ENCODE measurements at places on chromosomes 12 and 14.

DNA sequence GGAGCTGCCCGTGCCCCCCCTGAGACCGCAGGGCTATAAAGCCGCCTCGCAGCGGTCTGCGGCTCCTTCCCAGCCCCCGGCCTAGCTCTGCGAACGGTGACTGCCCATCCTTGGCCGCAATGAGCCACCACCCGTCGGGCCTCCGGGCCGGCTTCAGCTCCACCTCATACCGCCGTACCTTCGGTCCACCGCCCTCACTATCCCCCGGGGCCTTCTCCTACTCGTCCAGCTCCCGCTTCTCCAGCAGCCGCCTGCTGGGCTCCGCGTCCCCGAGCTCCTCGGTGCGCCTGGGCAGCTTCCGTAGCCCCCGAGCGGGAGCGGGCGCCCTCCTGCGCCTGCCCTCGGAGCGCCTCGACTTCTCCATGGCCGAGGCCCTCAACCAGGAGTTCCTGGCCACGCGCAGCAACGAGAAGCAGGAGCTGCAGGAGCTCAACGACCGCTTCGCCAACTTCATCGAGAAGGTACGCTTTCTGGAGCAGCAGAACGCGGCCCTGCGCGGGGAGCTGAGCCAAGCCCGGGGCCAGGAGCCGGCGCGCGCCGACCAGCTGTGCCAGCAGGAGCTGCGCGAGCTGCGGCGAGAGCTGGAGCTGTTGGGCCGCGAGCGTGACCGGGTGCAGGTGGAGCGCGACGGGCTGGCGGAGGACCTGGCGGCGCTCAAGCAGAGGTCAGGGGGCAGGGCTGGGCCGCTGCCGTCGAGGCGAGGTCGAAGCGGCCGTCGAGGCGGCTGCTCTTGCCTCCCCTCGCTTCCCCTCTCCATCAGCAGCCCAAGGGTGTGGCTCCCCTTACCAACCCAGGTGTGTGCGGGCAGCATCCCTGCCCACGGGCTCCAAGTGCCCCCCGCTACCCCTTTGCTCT is at the start of gene PRPH:
PRPH (plus strand) TSS at position 66 of the 855 bp plus-strand sequence; CDS start at position 120, 54 bp downstream.
- DNase-seq: no peak

GRCh38 chr14:101351146-101351545 is 210.1 kb upstream of the DIO3 start:
- no peak for DNase-seq

DNA sequence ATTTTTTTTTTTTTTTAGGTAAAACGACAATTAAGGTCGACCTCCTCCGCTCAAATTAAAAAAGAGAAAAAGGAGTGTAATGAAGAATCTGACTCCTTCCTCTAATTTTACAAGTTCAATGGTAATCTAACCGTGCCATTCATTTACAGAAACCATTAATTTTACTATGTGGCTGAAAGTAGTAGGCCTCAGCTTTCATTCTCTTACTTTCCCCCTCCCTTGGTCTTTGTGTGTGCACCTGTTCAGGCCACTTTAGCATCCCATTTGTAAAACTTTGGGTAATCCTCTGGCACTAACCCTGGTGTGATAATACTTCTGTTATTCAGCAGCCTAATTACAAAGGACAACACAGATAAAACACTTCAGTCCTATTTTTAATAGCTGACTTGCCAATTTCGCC is 128.1 kb downstream of the ASCL1 start:
- DNase-seq: no peak

DNA sequence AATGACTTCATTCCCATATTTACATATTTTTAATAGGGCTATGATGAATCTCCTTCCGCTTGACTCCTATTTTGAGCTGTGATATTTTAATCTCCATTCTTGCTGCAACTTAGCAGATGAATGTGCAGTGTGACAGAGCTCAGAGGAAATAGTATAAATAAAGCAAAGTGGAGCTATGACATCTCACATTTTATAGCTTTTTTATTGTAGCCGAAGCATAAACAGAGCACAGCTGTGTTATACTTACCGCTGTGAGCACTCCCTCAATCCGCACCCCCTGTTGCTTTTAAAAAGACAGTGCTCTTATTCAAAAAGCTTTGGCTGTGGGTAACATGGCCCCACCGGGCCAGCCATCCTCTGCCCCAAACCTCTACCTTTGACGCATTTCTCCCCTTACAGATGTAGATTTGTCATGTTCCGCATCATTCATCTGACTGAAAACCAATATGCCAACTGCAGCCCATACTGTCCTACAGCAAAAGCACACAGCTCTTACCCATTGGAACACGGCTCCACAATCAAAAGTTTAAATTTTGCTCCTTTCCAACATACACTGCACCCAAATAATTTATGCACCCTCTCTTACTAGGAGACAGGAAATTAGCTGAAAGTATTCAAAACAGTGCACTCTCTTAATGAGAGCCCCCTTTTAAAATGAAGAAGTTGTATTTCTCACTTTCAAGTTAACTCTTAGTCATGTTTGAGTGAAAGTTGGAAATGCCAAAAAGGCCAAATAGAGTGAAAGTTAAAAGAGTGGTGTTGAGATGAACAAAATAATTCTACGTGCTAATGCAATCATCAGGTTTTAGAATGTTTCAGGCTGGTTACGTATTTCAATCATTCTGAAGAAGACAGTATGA is 429.3 kb upstream of the SOX5 start:
- no peak for DNase-seq

DNA sequence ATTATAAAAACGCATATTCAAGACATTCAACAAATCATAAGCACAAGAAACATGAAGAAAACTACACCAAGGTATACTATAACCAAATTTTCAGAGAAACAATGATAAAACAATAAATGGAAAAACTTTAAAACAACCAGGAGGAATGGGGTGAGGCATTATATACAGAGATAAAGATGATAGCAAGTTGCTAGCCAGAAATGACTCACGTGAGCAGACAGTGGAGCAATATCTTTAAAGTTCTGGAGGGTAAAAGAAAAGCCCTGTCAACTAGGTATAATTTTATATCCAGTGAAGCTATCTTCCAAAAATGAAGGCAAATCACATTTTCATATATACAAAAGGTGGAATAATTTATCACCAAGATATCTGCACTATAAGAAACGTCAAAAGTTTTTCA is 97.8 kb upstream of the PCED1B start:
- DNase-seq: no peak

- no peak for DNase-seq
These were observed 113.3 kb downstream of the FOXN3 start for GRCh38 chr14:89303456-89304435.

DNA sequence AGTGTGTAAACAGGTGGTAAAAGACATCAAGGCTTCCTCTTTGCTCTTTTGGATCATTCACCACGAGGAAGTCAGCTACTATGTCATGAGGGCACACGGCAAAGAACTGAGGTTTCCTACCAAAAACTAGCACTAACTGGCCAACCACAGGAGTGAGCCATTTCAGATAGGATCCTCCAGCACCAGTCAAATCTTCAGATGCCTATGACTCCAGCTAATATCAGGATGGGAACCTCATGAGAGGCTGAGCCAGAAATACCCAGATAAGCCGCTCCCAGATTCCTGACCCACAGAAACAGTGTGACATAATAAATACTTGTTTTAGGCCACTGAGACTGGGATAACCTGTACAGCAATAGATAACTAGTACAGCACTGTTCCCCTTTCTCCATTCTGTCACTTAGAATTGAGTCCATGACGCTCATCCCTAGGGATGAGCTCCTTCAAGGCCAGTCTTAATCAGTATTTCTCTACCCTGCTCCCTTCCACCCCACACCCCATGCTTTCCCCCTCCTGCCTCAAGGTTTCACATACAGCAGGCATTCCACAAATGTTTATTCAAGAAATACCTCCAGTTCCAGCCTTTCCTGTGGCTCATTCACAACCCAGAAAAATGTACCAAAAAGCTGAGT is 68.4 kb downstream of the PPM1H start:
- no peak for DNase-seq

DNA sequence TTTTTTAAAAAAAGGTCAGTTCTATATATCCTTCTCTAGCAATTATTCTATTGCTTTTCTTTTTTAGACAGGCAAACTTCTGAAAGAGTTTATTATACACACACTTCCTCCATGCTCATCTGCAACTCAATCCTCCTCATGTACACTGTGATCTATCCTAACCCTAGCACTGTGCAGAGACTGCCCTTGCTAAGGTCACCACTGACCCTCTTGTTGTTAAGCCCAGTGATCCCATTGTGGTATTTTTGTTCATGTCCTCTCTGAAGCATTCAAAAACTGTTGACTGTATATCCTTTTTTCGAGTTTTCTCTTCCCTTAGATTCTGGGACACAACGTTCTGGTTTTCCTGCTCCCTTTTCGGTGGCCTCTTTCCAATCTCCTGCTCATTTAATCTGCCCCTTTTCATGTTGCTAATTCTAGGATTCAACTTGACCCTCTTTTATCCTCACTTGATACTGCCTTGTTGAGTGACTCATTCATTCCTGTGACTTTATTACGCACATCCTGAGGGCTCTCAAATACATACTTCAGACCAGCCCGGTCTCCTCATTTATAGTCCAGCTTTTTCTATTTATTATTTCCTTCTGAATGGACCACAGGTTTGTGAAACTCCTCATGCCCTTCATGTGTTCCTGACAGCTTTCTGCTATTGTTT is 53.9 kb upstream of the PTPRB start:
- DNase-seq: no peak

GRCh38 chr12:19771858-19772257 is 332.6 kb downstream of the AEBP2 start:
- DNase-seq: no peak

DNA sequence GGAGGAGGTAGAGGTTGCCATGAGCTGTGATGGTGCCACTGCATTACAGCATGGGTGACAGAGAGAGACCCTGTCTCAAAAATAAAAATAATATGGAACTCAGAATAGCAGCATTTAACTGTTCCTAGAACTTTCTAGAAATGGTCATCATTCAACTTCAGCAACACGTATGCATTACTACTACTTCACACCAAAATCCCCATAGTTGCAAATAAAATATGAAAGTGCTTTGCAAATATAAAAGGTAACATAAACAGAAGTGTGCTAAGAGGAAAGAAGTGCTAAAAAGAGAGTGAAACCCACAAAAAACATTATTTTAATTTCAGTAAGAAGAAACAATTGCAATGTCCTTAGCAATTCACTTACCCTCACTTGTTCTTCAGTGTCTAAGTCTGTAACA is 169.7 kb upstream of the NUDT4 start:
- DNase-seq: no peak

DNA sequence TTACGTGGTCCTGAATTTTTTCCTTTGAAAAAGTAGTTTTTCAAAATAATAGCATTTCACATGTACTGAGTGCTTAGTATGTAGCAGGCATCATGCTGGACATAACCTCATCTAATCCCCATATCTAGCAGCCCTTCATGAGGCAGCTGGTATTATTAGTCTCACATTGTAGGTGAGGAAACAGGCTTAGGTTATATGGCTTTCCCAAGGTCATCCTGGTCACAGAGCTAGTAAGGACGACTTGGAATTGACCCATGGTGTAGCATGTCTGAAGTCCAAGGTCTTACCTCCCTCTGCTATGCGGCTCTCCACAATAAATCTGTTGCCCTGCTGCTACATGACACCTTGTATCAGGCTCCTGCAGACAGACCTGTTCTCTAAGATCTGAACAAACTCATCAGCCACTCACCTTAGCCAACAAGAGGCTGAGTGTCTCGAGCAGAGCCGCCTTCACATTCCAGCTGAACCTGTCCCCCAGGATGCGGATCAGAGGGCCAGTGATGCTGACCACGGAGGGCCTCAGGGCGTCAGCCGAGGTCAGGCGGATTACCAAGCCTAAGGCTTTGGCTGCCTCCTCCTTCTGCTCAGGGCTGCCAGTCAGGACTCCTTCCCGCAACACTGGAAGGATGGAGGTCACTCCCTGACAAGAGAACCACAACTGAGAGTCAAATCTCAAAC is 19.7 kb upstream of the RAB35 start:
- DNase-seq: no peak

- DNase-seq: peak; percentile 96
These were observed 14.8 kb downstream of the PROX2 start for GRCh38 chr14:74860899-74861733.

GRCh38 chr14:53620890-53621289 is 335.7 kb downstream of the BMP4 start:
- DNase-seq: no peak

DNA sequence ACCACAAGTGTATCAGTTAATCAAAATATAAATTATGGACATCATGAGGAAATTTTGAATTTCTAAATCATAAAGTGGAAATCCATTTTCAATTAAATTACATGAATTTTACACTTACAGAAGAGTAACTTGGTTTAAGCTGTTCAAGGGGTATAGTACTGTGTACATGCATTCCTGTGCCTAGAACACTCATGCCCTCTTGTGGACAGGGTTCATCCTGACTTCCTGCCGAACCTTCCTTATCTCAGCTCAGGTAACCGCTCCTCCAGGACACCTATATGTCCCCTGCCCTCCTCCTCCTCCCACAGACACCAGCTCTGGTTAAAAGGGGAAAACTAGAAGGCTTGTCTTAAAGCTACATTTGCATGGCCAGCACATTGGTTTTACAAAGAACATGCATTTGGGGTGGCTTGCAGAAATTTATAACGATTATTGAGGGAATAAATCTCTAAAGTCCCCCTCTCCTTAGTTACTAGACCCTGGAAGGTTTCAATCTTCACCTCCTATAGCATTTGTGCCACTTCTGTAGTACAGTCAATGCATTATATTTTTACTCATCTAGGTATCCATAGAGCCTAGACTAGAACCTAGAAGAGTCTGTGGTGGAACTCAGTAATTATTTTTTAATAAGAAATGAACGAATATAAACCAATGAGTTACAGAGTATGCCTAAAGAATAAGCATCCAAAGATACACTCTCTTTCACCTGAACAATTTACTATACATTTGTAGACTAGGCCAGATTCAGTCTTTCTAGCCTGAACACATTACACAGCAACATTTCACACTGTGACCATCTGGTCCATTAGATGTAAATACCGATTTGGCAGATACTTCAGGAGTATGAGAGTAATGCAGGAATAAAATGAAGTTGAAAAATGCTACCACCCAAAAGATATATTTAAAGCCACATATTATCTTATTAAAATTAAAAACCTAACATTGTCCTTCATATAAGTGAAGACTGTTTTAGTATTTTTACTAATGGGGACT is 345.6 kb downstream of the PAWR start:
- DNase-seq: no peak

- DNase-seq: no peak
These were observed 163.1 kb downstream of the CALM1 start for GRCh38 chr14:90559811-90560492.

- DNase-seq: no peak
These were observed 489.8 kb downstream of the DIO2 start for GRCh38 chr14:79721399-79722084.

DNA sequence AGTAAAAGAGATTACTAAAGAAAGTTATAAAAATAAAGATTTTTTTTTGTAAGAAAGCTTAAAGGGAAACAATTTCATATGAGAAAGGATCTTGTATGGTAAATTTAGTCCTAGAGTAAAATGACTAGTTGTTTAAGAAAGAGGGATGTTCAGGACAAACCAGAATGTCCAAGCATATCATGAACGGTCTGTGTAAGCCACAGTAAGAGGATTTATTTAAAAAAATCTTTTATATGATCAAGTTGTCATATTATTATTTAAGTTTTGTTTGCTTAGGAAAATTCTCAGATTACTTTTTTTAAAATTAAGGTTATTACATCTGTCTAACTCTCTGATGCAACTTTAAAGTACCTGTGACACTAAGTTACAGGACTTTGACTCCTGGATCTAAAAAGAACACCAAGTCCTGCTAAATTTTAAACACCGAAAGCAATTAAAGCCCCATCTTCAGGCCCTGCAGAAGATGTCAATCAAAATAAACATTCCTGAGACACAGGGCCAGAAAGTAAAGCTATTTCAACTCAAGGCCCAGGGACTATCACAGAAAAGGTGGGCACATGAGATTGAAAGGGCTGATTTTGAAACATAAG is 17.3 kb upstream of the CCDC196 start:
- DNase-seq: no peak
